Adrenal gland (tissue), 19 donors: ENCODE measurements at places on chromosomes 7 and 10. TPM values are rescaled to one million over a fixed set of nuclear protein-coding genes. Genes with fewer than 3 reads are reported as not detected.

DNA sequence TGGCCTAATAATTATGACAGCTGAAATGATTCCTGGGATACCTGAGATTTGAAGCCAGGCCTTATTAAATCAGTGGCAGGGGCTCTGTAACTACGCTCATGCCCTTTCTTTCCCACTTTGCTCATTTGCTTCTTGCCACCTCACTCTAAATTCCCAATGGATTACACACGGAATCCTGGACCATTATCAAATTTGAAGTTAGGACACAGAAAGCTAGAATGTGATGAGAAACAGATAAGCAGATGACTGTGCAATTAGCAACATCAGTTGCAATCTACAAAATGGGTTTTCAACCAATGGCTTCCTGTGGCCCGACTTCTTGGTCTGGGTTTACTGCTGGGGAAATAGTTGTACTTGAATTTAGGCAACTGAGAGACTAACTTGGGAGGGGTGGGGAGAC, 374.3 kb downstream of the INHBA start:
- no peak for DNase-seq
- H3K36me3 ChIP-seq = no peaks in the 10 kb centered on the region
- H3K27me3 ChIP-seq = no peaks in the 10 kb centered on the region

The CYP26C1 gene
- total RNA-seq = 0.21 TPM

The C7orf33 gene
- total RNA-seq = not detected

- no peaks in the 10 kb centered on the region for H3K4me1 ChIP-seq
- H3K4me3 ChIP-seq = no peak overlapping the region
- no peaks in the 10 kb centered on the region for H3K36me3 ChIP-seq
- no peaks in the 10 kb centered on the region for H3K27me3 ChIP-seq
- DNase-seq = no peak
These were observed 409.8 kb upstream of the ZMIZ1 start for GRCh38 chr10:78658645-78659597.

DNA sequence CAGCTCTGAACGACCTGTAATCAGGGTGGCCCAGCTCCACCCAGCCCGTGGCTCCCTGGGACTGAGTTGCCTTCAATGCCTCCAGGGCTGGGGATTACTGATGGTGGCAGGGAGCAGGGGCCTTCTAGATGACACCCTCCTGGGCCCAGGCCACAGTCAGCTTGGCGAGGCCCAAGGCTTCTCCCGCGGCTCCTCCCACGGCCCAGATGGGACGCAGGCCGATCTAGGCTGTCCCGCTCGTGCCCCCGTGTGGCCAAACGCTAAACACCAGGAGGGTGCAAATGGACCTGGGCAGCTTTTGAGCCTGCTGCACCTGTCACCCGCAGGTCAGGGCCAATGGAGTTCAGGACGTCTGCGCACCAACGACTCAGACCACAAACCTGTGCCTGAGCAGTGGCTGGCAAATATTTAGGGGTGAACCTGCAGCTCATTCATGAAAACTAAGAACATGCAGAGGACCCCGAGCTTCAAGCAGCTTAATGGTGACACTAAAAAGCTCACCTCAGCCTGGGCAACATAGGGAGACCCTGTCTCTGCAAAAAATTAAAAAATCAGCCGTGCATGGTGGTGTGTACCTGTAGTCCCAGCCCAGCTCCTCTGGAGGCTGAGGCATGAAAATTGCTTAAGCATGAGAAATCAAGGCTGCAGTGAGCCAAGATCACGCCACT, 43.2 kb downstream of the ASB13 start:
- DNase-seq = peak; percentile 93
- H3K27ac ChIP-seq = no peak overlapping the region
- no peaks in the 10 kb centered on the region for H3K27me3 ChIP-seq
- peaks cover 13% of the 10 kb centered on the region for H3K4me1 ChIP-seq
- no peaks in the 10 kb centered on the region for H3K36me3 ChIP-seq
